Stimulated activated CD4-positive, alpha-beta T cell treated with anti-CD3 and anti-CD28 coated beads, Interleukin-15, amount 100 ng/mL, for 24 hours (primary cell): ENCODE measurements at places on chromosomes 1 and 21.

DNA sequence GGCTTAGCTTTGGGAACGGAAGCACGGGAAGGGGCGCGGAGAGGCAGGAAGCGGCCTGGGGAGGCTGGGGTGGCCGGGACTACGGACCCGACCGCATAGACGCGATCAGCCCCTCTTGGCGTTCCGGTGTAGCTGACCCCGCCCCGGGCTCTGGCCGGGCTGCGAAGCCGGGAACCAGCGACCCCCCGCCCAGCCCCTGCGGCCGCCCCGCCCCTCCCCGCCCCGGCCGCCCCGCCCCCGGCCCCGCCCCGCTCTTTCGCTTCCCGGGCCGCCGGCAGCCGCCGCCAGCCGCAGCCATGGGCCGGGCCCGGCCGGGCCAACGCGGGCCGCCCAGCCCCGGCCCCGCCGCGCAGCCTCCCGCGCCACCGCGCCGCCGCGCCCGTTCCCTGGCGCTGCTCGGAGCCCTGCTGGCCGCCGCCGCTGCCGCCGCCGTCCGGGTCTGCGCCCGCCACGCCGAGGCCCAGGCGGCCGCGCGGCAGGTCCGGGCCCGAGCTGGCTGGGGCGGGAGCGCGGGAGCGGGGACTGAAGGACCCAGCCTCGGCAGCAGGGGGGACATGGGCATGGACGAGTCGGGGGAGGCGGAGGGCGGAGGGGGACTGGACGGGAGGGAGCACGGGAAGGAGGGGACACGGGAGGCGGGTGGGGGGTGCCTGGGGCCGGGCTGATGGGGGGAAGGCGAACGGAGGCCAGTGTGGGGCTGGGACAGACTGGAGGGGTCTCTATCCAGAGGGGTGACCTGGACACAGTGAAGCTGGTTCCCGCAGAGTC lies at the start of gene SELENON:
Gene SELENON (plus strand): TSS at position 259 of the 768 bp plus-strand sequence. CDS start 38 bp downstream, at position 297.
- DNase-seq, result peak; percentile 59

DNA sequence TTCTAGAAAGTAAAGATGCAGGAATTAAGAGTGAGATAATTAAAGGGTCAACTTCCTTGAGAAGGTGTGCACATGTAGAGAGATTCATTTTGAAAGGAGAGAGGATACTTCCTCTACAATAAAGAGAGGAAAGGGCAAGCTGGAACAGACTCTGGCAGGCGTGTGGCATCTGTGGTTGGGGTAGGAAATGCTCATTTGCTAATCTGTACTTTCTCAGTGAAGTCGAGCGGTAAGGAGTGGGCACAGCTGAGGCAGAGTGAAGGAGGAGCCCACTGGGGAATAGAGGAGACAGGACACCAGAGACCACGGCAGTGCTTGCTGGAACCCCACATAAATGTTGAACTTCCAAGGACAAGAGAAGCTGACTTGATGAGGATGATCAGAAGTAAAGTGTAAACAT lies 49.1 kb downstream of the PCSK9 start:
- DNase-seq, result no peak

DNA sequence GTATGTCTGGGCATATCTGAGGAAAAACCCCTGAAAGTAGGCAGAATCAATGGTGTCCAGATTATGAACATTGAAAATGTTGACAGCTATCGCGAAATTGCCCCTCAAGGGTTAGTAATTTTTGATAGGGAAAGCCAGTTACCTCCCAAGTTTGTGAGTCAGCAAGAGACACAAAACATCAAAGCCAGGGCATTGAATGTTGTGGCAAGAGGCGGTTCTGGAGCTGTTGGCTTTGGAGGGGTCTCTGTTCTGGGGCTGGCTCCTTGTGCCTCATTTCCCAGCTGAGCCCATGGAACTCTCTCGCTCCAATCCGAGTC lies 10.6 kb upstream of the S100A11 start:
- DNase-seq, result no peak

DNA sequence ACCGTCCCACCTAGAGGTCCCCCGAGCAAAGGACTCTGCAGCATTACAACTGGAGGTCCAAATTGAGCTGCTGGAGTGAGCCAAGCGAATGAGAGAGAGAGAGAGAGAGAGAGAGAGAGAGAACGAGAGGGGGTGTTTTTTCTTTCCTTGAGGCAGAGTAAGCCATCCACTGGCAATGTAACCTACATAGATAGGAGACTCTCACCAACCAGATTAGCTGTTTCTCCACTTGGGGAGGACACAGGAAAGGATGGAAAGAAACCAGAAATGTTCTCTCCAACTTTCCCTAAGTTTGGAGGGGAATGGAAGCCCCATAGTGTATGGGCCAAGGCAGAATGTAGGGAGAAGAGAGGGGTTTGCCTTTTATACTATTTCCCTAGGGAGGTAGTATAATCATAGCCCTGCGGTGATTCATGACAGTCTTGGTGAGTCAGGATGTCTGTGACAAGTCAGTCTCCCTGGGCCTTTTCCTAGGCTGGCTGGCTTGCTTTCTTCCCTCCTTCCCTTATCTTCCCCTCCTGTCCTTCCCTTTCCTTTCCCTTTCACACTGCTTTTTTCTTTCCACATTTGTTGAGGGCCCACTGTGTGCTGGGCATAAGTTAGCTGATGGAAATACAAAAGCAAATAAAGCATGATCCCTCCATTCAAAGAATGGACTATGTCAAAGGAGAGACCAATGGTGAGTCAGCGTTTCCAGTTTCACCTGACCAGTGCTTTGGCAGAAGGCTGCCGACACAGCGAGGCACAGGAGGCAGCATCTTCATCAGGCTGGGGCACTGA lies 7.1 kb downstream of the FNDC7 start:
- DNase-seq, result no peak

GRCh38 chr1:6794164-6794563 lies 8.9 kb downstream of the CAMTA1 start:
- no peak for DNase-seq

GRCh38 chr1:108034396-108034795 lies 69.4 kb upstream of the VAV3 start:
- no peak for DNase-seq

DNA sequence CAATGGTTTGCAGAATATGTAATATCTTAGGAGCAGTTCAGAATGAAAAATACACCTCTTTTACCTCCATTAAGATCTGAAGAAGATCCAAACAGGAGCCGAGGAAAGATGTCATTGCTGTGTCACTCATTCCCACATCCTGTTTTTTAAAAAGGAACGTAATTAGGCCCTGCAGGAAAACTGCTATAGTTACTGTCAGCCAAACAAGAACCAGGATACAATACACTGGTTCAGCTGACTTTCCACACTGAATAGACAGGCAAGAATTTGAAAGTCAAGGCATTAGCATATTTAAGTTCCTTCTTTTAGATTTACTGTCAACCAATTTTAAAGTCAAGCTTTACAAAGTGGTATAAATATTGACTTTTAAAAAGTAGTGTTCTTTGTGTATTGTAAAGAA lies 63.8 kb downstream of the IARS2 start:
- no peak for DNase-seq

- DNase-seq, result no peak
Observed at GRCh38 chr21:15896501-15896900, 166.7 kb downstream of the USP25 start.

DNA sequence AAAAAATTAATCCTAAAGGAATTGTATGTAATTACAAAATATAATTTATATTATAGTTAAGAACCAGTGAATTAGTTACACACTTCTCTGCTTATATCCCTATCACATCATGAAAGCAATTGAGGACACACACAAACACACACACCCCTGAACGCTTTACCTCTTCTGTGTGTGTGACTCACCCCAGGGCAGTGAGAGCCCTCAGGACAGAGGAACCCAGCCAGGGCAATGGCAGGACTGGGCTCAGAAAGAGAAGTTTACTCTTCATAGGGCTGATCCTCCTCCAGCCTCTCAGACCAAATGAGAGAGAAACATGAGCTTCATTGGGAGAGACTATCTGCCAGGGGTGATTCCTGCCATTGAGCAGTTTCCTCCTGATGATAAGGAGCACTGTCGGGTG lies 38.1 kb downstream of the SLC44A3 start:
- DNase-seq, result no peak

- no peak for DNase-seq
Observed at GRCh38 chr1:120178799-120179756, 2.8 kb upstream of the SEC22B start.

DNA sequence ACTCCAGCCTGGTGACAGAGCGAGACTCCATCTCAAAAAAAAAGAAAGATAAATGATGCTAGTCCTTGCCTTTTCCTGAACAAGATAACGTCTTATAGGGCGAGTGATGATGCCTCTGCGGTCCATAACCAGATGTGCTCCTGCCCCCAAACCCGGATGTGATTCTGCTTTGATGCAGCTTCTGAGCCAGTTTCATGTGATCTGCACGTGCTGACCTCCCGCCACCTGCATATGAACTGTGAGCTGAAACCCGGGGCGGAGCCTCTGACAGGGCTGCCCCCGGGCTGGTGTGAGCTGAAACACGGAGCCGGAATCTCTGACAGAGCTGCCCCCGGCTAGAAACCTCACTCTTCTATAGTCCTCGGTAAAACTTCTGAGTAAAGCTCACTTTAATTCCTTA lies 1.3 kb downstream of the KRTAP12-4 start:
- no peak for DNase-seq

GRCh38 chr21:42386034-42386591 lies 9.7 kb downstream of the TMPRSS3 start:
- no peak for DNase-seq

- DNase-seq, result no peak
Observed at GRCh38 chr1:163672976-163673758, 351.4 kb downstream of the NUF2 start.

DNA sequence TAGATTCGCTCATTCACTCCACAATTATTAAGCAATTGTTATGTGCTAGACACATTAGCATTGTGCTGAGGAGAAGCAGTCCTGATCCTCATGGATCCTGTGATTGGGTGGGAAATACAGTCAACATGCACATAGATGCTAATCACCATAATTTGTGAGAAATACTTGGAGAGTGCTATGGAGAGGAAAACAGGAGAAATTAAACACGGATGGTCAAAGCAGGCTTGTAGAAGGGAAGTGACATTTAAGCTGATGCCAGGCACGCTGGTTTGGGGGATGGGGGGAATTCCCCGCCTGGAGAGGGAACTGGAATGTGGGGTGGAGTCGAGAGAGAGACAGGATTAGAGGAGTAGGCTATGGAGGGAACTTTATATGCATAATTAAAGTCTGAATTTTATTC lies 52.2 kb upstream of the L1TD1 start:
- no peak for DNase-seq

- DNase-seq, result no peak
Observed at GRCh38 chr1:54591127-54591756, 32.1 kb downstream of the FAM151A start.

DNA sequence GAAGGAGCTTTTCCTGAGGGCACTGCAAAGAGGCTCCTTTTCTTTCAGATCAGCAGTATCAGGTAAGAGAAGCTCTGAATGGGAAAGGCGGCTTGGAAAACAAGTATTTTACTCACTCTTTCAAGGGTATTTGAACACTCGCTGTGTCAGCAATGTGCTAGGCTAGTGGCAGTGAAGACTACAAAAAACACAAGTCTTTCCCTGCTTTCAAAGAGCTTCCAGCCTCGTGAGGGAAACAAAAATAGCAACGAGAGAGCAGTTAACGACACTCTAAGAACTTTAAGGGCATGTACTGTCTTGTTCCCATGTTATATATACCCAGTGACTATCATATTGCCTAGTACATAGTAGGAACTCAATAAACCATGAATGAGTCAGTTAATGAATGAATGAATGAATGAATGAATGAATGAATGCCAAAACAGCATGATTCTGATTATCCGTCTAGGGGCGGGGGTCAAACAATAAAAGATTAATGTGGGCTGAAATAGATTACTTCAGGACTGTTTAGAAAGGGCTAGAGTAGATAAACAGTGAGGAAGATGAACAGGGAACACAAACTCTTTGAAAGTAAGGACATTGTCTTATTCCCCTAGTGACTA lies 14.2 kb upstream of the MCOLN3 start:
- DNase-seq, result no peak

GRCh38 chr1:207418351-207418750 lies 35.8 kb upstream of the CR2 start:
- no peak for DNase-seq

GRCh38 chr1:26224606-26225005 lies 9.4 kb upstream of the CEP85 start:
- DNase-seq, result no peak

DNA sequence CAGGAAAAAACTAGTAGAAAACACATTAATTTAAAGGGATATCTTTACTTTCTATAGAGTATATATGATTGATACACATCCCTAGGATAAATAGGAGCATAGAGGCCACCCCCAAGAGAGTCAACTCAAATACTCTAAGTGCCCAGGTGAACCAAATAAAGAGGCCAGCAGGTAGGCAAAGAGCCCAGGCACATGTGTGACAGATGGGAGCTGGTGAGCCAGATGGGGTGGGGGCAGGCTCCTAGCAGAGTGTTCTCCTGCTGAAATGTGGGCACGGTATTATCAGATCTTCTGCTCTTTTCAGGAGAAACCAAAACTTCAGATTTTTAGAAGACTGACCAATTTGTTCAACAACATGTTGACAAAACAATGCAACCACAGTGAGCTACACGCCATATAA lies 333.4 kb upstream of the PKN2 start:
- DNase-seq, result no peak

DNA sequence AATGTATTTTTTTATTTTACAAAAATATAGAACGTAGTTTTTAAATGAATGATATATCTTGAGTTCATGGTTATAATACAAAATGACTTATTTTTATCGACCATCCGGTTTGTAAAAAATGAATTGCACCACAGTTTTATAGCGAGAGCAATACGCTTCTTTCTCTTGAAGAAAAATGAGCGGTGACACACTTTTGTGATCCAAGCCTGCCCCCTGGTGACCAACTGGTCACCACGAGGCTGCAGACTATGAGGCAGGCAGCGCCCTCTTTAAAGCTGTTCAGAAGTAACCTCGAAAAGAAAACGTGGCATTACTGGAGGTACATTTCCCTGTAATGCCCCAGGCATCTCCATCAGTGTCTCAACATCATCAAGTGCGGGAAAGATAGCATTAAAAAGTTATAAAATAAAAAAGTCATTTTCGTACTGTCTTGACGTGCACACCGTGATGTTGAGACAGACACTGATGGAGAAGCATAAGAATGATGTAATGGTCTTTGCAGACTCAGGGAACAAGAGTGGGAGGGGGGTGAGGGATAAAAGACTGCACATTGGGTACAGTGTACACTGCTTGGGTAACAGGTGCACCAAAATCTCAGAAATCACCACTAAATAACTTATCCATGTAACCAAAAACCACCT lies 734.2 kb upstream of the ADAMTS5 start:
- peak; percentile 75 for DNase-seq

DNA sequence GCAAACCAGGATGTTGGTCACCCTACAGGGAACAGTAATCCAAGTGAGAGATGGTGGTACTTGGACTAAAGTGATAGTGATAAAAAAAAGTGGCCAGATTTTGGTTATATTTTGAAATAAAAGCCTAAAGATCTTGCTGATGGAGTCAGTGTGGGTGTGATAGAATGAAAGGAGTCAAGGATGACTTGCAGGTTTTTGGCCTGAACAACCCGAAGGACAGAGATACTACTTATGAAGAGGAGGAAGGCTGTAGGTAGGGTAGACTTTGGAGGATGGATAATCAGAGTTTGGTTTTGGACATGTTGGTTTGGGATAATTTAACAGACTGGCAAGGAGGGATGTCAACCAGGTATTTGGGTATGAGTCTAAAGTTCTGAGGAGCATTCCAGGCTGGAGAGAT lies 1.5 kb upstream of the TEX38 start:
- DNase-seq, result no peak

GRCh38 chr1:43135857-43136781 lies 36.0 kb downstream of the EBNA1BP2 start:
- no peak for DNase-seq
